ENCODE measurements at places on chromosomes 2 and 18. TPM values are rescaled to one million over a fixed set of nuclear protein-coding genes. Genes with fewer than 3 reads are reported as not detected.

GRCh38 chr2:211181626-211182025 is 625.2 kb downstream of the CPS1 start:
- H3K36me3 ChIP-seq: no peaks in the 10 kb centered on the region
- DNase-seq: no peak
- no peaks in the 10 kb centered on the region for H3K4me1 ChIP-seq
- no peaks in the 10 kb centered on the region for H3K27me3 ChIP-seq
- no peak overlapping the region for H3K4me3 ChIP-seq

DNA sequence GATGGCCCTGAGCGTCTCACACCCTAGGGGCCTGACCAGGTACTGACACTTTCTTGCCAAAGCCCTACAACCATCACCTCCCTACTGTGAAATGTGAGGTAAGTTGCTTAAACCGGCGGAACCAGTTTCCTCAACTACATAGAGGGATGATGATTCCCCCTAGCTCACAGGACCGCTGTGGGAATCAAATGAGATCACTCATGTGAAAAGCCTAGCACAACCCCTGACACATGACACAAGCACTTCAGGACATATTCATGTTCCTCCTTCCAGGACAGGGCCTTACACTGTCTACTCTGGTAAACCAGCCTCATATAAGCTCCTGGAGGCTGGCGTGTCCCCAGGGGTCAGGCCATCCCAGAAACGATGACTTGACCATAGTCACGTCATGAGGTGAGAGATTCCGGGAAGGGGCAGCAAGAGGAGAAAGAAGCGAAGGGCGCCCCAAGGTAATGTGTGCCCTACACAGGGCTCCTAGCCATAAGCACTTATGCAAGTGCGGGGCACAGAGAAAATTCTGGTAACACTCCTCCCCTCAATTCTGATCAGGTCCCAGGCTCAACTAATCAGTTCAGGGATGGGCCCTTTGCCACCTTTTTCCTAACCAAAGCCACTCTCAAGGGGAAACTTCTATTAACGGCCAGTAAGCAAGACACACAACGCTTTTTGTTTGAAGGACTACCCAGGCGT is 49.5 kb downstream of the C2orf42 start:
- H3K27me3 ChIP-seq: no peaks in the 10 kb centered on the region
- peaks cover 58% of the 10 kb centered on the region for H3K4me1 ChIP-seq
- peaks cover 3% of the 10 kb centered on the region for H3K36me3 ChIP-seq

- no peak for DNase-seq
- H3K27ac ChIP-seq: no peak overlapping the region
- H3K4me3 ChIP-seq: no peak overlapping the region
- H3K27me3 ChIP-seq: no peaks in the 10 kb centered on the region
Observed at GRCh38 chr2:235347691-235348090, 146.2 kb upstream of the AGAP1 start.

DNA sequence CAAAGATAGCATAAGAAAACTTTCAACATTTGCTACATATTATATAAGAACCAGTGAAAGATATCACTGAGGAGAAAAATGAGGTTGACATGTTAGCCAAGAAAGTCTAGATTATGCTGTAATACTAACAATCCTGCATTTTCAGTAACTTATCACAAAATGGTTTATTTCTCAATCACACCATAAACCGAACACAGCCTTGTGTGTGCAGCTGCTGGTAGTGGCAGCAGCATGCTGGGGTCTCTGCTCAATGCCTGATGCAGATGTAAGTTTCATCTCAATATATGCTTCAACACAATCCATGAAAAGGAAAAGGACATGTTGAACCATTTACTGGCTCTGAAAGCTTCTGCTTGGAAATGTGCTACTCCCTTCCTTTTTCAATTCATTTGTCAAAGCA is 376.3 kb downstream of the GPD2 start:
- no peaks in the 10 kb centered on the region for H3K4me1 ChIP-seq
- no peak overlapping the region for H3K27ac ChIP-seq
- no peak for DNase-seq

- no peak overlapping the region for H3K4me3 ChIP-seq
- no peaks in the 10 kb centered on the region for H3K36me3 ChIP-seq
- no peak for DNase-seq
- H3K27me3 ChIP-seq: no peaks in the 10 kb centered on the region
Observed at GRCh38 chr18:61448316-61448715, 115.1 kb downstream of the CDH20 start.

DNA sequence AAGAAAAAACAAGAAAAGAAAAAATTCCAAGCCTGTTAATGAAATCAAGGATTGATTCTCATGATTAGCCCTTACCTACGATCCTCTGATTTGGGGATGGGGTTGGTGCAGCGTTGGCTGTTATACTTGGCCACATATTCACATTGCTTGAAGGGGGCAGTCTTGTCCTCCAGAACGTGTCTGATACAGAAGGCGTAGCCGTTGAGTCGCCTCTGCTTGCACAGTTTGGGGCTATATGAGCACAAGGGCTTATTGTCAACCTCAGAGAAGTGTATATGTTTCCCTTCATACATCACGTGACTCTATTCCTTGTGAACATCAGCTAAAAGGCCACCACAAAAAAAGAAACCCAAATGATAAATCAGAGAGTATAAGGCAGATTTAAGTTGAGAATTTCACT is 23.2 kb downstream of the INO80D start:
- H3K36me3 ChIP-seq: peaks cover 25% of the 10 kb centered on the region
- DNase-seq: no peak
- no peaks in the 10 kb centered on the region for H3K27me3 ChIP-seq
- H3K27ac ChIP-seq: no peak overlapping the region
- H3K4me3 ChIP-seq: no peak overlapping the region

GRCh38 chr18:57422313-57422872 is 12.8 kb upstream of the ONECUT2 start:
- no peak overlapping the region for H3K27ac ChIP-seq
- H3K4me3 ChIP-seq: no peak overlapping the region
- peaks cover 25% of the 10 kb centered on the region for H3K27me3 ChIP-seq
- no peaks in the 10 kb centered on the region for H3K36me3 ChIP-seq

DNA sequence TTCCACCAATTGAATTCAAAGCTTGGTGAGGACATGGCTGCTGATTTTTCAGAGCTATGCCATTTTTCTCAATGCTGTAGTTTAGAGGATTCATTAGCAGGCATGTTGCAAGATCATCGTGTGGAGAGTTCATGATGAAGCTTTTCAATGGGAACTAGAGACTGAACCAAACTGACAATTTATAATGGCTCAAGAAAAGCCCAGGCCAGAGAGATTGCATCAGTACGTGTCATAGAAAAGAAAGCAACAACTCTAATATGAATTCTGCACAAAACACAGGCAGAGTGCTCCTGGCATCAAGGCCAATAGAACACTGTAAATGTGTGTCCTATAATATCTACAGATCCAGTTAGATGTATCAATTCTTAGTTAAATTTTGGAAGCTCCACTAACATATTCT is 477.6 kb downstream of the LRP1B start:
- H3K36me3 ChIP-seq: no peaks in the 10 kb centered on the region
- H3K4me3 ChIP-seq: no peak overlapping the region
- no peak overlapping the region for H3K27ac ChIP-seq

DNA sequence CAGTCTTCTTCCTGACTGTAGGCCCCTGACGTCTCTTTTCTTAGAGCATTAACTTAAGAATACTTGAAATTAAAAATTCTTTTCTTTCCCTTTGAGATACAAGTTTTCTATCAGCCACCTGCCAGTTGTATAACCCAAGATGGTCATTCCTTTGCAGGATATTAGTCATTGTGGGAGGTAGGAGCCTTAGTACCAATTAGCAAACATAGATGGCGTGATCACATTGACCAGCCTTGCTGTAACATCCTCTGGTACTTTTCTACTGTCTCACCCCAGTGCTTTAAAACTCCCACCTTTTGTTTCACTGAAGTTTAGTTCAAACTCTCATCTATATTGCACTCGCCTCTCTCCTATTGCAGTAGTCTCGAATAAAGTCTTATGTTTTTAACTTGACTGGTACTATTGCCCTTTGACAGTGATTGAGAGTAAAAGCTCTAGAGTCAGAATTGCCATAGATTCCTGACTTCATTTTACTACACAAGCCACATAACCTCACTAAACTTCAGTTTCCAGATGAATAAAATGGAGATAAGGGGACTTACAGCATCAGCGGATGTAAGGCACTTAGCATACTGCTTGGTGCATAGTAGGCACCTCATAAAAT is 74.1 kb downstream of the VRK2 start:
- DNase-seq: no peak
- peaks cover 20% of the 10 kb centered on the region for H3K36me3 ChIP-seq
- H3K4me3 ChIP-seq: no peak overlapping the region
- H3K27me3 ChIP-seq: no peaks in the 10 kb centered on the region
- no peaks in the 10 kb centered on the region for H3K4me1 ChIP-seq

GRCh38 chr2:171407030-171407675 is 26.6 kb downstream of the METTL8 start:
- DNase-seq: no peak
- H3K27ac ChIP-seq: peak overlapping the region; percentile 66
- peaks cover 24% of the 10 kb centered on the region for H3K36me3 ChIP-seq
- no peaks in the 10 kb centered on the region for H3K27me3 ChIP-seq
- no peak overlapping the region for H3K4me3 ChIP-seq

Gene MYOM1
- total RNA-seq: 0.75 TPM

Gene LOXHD1
- total RNA-seq: not detected

Gene ESCO1
- total RNA-seq: 20.0 TPM

Gene CCDC74B
- total RNA-seq: 1.4 TPM

Gene CHRND
- total RNA-seq: not detected
